H1 (cell line): ENCODE measurements at places on chromosomes 11 and 22. TPM values are rescaled to one million over a fixed set of nuclear protein-coding genes. Genes with fewer than 3 reads are reported as not detected.

DNA sequence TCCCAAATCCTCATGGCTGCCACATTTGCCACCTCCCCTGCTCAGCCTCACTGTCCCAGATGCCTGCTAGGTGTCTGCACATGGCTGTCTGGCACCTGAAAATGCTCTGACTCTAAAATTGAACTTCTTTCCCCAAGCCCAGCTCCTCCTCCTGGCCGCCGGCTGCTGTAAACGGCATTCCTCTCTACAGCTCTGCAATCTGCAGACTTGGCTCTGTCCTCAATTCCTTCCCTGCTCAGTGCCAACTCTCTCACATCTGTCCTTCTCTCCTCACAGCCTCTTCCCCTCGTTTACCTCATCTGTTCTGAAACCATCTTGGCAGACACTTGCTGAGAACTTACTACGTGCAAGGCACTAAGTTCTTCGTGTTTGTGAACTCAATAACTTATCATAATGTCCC, 169.4 kb upstream of the SYT13 start:
- no peaks in the 10 kb centered on the region for H3K27me3 ChIP-seq
- DNase-seq: no peak
- H3K4me1 ChIP-seq: no peaks in the 10 kb centered on the region
- no peak overlapping the region for H3K27ac ChIP-seq

DNA sequence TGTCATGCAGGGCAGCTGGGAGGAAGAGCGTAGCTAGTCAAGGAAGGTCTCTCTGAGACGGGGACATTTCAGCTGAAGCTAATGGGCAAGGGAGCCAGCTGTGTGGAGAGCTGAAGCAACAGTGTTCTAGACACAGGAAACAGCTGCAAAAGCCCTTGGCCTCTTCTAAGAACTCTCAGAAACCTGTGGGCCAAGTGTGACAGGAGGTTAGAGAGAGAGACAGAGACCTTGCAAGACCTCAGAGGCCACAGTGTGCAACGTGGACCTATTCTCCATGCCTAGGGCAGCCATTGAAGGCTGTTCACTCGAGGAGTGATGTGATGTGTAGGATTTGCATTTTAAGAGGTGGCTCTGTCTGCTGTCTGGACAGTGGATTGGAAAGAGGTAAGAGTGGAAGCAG, 48.7 kb upstream of the TNRC6B start:
- H3K4me3 ChIP-seq: no peak overlapping the region
- H3K27ac ChIP-seq: no peak overlapping the region; the same call in 1 of the 2 replicates
- peaks cover 4% of the 10 kb centered on the region; the same call in 1 of the 2 replicates for H3K36me3 ChIP-seq
- no peak for DNase-seq
- H3K4me1 ChIP-seq: no peaks in the 10 kb centered on the region

- H3K36me3 ChIP-seq: no peaks in the 10 kb centered on the region
- no peak for DNase-seq
- no peaks in the 10 kb centered on the region for H3K27me3 ChIP-seq
- H3K4me1 ChIP-seq: peaks cover 4% of the 10 kb centered on the region; the same call in 1 of the 2 replicates
Observed at GRCh38 chr11:132248580-132248979, 878.2 kb downstream of the NTM start.

Gene FOLH1
- 0.31 and 0.56 TPM in 2 replicates for total RNA-seq

Gene OR6A2
- 0.10 and 0.20 TPM in 2 replicates for total RNA-seq

DNA sequence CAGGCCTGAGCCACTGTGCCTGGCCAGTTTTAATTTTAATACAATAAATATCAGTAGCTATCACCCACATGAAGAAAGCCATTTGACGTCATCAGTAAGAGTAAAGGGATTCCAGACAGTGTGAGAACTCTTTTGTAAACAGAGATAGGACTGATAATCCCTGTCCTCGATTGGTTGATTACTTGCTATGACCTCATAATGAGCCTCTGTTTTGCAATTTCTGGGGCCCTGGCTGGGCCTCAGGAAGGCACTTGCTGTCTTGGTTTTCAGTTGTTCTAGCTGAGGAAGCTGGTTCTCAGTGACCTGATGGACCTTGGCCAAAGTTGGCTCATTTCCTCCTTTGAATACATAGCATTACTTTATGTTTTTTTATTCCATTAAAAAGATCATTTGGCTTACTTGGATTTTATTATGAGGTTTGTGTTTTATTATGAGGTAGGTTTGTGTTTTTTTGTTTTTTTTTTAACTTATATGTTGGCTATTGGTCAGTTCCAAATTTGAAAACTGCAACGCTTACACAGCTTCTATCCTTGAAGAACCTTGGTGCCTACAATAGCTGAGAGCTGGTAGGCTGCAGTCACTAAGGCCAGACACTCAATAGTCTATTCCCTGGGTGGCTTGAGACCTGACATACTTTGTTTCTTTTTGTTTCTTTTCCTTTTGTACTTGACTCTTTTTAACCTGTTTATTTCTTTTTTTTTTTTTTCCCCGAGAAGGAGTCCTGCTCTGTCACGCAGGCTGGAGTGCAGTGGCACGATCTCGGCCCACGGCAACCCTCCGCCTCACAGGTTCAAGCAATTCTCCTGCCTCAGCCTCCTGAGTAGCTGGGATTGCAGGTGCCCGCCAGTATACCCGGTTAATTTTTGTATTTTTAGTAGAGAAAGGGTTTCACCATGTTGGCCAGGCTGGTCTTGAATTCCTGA, 20.0 kb downstream of the MARK2 start:
- no peak overlapping the region for H3K4me3 ChIP-seq
- no peaks in the 10 kb centered on the region for H3K36me3 ChIP-seq
- no peak overlapping the region for H3K27ac ChIP-seq
- DNase-seq: no peak
- no peaks in the 10 kb centered on the region for H3K4me1 ChIP-seq
- no peaks in the 10 kb centered on the region for H3K27me3 ChIP-seq
